ENCODE measurements at places on chromosomes 5 and 9.

- DNase-seq: peak; percentile 89
Observed at GRCh38 chr5:181243564-181244343, at the start of gene RACK1. Gene RACK1, minus strand, starts transcription at chr5:181243906. Its CDS starts 106 bp downstream, at chr5:181243800.

DNA sequence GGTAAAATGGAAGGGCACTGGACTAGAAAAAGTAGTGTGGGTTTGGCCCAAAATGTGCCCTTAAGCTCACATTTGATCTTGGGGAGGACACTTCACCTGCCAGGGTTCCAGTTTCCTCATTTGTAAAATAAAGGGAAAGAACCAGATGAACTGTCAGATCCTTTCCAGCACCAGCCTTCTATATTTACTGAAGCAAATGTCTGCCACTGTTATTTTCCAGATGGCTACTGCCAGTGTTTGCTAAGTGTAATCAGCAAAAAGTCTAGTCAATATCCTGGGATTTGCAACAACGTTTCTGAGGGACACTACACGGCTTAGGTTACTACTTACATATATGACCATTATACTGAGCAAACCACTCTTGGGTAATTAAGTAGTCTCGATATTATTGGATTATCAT is 340.3 kb downstream of the KCNN2 start:
- no peak for DNase-seq

DNA sequence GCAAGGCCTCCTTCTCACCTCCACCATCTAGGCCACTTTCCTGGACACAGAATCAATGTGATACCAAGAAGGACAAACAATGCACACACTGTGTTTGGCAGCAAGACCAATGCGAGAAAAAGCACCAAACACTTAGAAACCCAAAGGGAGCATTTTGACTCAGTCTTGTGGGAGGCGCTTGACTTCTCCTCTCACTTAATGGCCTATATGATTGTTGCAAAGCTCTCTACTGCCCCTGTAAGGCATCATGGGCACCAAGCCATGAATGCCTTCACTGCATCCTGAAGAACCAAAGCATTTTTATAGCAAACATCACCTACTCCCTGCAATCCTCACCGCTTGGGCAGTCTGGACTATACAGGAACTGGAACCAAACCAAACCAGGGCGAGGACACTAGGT is 57.5 kb downstream of the CDH6 start:
- DNase-seq: no peak

- peak; percentile 95 for DNase-seq
Observed at GRCh38 chr5:95822542-95823181, at the start of gene GLRX. Gene GLRX, minus strand, starts transcription at chr5:95822726. Its CDS starts 64 bp downstream, at chr5:95822662.

GRCh38 chr5:65081071-65081470 is 312.3 kb downstream of the CWC27 start:
- DNase-seq: no peak

GRCh38 chr5:110658006-110658405 is 68.5 kb downstream of the TMEM232 start:
- no peak for DNase-seq

DNA sequence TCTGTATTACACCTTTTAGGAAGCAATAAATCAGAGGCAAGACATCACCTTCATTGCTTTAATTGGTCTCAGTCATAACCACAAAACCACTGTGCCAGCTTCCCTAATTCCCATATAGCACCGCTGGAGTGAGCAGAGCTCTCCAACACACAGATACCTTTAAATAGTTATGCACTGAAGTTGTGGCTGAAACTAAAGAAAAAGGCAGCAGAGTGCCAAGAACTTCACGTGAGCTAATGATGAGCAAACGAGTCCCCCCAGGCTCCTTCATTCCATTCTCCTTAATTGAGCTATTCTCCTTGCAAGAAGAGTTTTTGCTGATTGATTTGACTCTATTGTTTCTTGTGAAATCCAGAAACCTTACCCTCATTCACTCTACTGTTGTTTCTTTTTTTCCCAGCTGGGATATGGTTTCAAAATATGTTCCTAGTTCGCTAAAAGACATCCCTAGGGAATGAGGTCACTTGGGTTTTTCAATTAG is 501.5 kb downstream of the SPATA31D1 start:
- DNase-seq: peak; percentile 4

GRCh38 chr5:148909040-148909439 is 82.6 kb downstream of the ADRB2 start:
- DNase-seq: no peak

- no peak for DNase-seq
Observed at GRCh38 chr5:120499876-120500563, 35.9 kb downstream of the PRR16 start.

DNA sequence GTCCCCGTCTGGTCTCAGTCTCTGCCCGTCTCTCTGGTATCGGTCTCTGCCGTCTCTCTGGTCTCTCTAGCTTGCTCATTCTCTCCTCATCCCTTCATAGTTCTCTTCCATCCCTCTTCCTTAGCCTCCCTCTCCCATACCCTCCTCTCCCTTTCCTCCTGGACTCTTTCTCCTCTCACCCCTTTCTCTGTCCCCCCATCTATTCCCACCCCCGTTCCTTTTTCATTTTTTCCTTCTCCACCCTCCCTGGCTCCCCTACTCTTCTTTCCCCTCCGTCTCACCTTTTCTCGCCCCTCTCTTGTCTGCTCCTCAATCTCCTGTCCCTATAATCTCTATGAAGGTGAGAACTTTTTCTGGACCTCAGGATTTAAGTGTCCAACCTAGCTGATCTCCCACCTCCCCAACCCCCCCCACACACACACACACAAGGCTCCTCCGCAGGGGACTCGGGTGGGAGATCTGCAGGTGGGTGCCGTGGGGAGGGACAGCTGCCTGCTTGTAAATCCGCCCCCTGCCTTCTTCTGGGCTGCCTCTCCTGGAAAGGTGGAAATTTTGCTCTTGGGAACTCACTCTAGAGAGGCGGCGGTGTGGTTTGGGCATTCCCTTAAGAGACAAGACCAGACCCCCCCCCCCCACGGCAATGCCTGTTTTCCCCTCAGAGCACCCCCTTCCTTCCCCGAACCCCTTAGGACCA is 953 bp downstream of the UBE2QL1 start:
- DNase-seq: no peak

DNA sequence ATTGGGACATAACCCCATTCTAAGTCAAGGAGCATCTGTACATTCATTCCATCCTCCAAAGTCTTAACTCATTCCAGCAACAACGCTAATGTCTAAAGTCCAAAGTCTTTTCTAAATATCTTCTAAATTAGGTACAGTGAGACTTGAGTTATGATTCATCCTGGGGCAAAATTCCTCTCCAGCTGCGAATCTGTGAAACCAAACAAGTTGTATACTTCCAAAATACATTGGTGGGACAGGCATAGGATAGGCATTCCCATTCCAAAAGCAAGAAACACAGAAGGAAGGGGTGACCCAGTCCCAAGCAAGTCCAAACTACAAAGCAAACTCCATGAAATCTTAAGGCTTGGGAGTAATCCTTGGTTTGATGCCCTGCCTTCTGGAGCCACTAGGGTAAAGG is 97.6 kb upstream of the FANCC start:
- DNase-seq: no peak

DNA sequence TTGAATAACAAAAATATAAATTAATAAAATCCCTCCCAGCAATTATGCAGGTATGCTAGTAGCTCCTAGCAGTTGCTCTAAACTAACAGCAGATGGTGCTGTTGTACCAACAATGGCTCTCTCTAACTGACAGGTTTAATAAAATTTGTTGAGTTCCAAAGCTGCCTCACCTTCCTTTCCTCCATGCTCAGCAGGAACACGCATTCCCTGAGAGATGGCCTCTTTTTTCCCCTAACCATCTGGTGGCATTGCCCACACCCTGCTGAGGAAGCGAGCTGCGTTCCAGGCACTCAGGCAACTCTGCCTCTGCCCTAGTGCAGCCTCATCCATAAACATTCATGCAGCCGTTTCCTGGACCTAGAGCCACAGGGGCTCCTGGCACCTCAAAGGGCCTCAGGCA is 106.2 kb downstream of the KLHL3 start:
- DNase-seq: no peak

- no peak for DNase-seq
Observed at GRCh38 chr9:7178729-7179128, 421.0 kb downstream of the KDM4C start.

DNA sequence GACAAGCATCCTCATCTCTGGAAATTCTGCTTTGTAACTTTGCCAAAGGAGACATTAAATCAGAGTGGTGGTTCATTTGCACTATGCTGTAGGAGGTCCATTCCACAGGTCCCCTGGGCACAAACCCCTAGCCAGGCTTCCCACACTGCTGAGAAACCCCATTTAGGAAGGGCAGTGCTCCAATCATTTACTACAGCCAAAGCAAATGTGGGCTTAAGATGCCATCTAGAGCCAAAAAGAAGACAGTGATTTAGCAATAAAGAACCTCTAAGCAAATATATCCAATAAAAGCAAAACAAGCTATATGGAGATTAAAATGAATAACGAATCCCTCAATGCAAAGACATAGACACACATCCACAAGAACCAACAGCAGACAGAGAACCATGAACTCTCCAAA is 129.0 kb upstream of the ALDH1B1 start:
- peak; percentile 37 for DNase-seq

DNA sequence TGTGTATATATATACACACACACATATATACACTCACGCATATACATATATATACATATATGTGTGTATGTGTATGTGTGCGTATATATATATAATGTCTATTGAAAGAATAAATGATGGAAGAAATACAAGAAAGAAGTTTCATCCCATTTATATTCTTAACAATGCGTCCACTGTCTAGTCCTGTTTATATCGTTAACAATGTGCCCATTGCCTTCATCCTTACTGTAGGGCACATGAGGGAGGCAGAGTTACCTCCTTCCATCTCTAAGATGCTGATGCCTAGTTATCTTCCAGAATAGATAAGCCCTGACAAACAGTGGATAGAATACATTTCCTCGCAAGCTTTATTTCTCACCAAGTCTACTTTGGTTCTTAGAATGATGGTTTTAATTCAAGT is 389.8 kb upstream of the SEMA6A start:
- no peak for DNase-seq

DNA sequence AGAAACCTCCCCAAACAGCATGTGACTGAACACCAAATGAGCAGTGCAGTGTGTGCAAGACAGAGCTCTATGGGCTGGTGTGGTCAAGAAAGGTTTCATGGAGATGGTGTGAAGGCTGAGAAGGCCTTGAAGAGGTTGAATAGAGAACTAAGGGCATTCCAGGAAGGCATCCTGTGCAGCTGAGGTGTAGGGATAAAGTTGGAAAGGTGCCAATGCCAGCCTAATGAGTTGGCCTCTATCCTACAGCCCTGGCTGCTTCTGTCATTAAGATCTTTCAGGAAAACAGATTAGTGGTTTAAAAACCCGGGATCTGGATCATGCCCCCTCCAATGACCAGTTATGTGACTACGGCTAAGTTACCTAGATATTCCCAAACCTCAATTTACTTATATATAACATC is 4.0 kb downstream of the HDAC3 start:
- DNase-seq: no peak

GRCh38 chr9:125190361-125190801 is 778 bp upstream of the PPP6C start:
- DNase-seq: no peak

Measured in PC-9 (cell line).